ENCODE measurements at places on chromosomes 16 and 17.
A peak's percentile ranks its signal among the peaks of the same experiment; 100 is the strongest.

DNA sequence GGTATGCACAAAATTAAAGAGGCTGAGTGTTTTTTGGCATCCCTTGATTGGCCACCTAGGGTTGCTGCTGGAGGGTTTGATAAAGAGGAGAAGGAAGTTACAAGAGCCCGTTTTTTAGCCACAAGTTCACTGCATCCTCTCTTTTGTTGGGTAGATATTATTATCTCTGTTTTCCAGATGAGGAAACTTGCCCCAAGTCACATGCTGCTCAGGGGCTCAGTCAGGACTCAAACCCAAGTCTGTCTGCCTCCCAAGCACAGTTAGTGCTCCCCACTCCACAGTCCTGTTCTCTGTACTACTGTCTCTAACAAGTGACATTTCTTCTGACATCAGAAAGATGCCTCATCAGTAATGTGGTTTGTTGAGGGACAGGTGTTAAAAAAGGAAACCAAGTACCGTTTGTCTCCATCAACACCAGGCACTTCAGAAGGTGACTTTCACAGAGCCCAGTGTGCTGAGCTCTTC, 1.4 kb downstream of the NT5M start:
- no peak for DNase-seq

DNA sequence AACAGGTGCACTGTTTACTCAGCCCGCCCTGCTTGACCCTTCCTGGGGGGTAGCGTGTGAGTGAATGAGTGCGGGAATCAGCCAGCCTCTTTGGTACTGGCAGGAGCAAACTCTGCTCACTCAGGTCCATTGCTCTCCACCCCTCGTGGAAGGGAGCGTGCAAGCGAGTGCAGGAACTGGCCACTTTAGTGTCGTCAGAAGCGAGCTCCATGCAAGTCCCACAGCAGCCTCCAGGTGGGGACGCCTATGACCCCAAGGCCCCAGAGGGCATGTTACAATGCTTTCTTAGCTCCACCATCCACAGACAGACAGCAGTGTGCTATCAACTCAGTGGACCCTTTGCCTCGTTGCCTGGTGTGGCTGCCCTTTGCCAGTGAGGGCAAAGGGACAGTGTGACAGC, 1025.1 kb upstream of the CDH8 start:
- DNase-seq = no peak

DNA sequence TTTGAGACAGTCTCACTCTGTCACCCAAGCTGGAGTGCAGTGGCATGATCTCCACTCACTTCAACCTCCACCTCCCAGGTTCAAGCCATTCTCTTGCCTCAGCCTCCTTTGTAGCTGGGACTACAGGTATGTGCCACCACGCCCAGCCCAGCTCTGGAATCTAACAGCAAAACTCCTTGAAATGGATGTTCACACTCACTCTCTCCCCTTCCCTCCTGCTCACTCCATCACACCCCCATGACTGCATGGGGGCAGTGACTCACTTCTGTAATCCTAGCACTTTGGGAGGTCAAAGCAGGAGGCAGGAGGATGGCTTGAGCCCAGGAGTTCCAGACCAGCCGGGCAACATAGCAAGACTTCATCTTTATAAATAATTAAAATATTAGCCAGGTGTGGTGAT, 11.1 kb upstream of the TFAP4 start:
- peak; percentile 46 for DNase-seq

GRCh38 chr17:76327696-76328095, 19.6 kb upstream of the QRICH2 start:
- no peak for DNase-seq

DNA sequence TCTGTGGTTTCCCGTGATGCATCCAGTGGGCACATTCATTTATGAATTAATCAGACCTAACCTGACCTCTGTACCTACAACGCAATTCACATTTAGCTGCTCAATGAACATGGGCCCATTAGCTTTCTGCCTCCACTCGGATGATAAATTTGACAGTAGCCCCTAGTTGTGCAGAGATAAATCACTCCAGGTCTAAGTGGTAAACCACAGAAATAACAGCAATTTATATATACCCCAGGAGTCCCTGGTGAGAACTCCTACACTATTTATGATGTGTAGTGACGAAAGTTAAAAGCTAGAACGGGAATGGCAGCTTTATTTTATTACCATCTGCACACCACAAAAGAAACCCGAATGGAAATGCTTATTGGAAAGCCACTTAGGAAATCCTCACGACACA, 371.5 kb downstream of the HAPSTR1 start:
- DNase-seq = no peak

DNA sequence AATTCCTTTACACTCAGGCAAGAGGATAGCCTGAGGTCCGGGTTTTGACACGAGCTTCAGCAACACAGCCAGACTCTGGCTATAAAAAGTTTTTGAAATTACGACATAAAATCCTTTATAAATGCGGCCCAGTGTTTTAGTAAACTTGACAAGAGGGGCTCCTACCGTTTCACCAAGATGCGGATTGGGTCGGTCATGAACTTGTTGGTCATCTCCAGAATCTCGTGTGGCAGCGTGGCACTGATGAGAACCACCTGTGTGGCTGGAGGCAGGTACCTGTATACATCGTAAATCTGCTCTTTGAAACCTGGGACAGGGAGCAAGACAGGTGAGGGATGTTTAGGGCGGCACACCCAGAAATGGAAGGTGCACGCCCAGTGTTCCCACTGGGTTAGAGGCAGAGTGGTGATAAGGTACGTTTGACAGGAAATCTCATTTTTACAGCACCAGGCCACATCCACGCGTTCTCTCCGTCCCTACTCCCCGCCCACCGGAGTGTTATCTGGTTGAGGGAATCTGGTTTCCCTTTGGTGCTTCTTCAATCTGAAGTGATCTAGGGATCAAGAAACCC, 8.0 kb downstream of the EIF4A3 start:
- no peak for DNase-seq

DNA sequence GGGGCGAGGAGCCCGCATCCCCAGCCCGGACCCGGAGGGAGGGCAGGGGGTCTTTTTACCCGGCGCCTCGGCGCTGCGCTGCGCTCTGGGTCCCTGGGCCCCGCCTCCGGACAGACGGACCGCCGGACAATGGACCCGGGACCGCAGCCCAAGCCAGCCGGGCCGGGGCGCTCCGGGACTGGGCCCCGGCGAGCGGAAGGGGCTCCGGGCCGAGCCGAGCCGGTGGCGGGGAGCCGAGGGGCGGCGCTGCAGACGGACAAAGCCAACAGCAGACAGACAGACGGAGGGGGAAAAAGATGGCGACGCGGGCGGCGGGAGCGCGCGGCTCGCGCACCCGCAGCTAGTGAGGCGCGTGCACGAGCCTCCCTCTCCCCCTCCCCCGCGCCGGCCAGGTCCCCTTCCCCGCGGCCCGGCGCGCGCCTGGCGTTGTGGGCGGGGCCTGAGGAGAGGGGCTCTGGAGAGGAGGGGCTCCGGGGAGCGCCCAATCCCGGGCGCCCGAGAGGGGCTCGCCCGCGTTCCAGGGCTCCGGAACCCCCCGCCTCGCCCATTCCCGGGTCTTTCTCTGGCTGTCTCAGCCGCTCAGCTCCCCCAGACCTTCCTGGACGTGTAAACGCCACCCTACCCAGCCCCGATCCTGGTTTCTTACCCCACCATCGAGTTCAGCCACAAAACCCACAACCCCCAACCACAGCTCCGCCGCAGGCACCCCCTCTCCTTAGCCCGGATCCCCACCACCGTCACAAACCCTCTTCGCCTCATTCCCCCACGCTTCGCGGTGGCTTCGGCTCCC, at the start of gene ZNF821:
ZNF821 (minus strand) TSS at position 334 of the 790 bp plus-strand sequence. CDS start 4,236 bp downstream, outside the sequence.
- DNase-seq = peak; percentile 65

DNA sequence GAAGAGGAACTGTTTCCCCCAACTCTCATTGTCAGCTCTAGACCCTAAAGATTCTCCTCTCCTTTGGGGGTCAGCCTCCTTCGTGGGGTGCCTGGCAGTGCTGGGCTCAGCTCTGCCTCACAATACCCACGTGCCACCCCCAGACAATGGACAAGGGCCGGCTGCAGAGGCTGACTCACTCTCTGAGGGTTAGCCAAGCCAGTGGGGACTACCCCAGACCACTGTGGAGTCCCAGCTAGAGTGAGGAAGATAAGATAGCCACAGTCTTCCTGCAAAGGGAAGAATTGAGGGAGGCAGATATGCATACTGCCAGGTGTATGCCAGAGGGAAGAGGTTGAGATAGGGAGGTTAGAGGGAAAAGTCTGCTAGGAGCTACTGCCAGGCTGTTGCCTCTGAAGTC, 13.5 kb upstream of the MTMR4 start:
- peak; percentile 66 for DNase-seq

GRCh38 chr17:7688808-7689316, 585 bp downstream of the WRAP53 start:
- DNase-seq = no peak

DNA sequence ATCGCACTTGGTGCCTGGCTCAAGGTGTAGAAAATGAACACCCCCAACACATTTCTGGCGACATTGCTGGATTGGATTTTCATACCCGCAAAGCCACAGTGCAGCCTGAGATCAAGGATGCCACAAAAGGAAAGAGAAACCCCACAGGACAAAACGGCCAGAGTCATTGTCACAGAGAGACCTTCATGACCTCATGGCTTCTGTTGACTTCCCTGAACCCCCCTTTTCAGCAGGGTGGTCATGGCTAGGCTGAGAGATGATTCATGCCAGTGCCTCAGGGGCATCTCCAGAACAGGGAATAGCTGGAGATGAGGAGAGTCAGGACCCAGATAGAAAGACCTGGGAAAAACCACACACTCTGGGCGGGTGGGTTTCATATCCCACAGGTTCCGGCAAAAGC, 122.0 kb downstream of the C16orf95 start:
- DNase-seq = no peak

- DNase-seq = no peak
Observed at GRCh38 chr17:78953356-78954350, 26.1 kb downstream of the LGALS3BP start.

DNA sequence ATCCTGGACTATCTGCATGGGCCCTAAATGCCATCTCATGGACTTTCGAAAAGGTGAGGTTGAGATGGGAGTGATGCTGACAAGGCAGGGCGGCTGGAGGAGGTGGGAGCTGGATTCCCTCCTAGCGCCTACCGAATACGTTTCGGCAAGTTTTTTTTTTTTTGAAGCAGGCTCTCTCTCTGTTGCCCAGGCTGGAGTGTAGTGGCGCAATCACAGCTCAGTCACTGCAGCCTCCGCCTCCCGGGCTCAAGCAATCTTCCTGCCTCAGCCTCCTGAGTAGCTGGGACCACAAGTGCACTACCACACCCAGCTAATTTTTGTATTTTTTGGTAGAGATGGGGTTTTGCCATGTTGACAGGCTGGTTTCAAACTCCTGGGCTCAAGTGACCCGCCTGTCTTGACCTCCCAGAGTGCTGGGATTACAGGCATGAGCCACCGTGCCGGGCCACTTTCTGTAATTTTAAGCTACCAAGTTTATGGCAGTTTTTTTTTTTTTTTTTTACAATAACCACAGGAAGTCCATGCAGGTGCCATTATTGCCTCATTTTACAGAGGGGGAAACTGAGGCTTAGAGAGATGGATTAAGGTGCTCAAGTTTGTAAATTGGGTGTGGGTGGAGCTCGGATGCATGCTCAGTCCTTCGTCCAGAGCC, 246.4 kb downstream of the PRKCA start:
- peak; percentile 71 for DNase-seq

DNA sequence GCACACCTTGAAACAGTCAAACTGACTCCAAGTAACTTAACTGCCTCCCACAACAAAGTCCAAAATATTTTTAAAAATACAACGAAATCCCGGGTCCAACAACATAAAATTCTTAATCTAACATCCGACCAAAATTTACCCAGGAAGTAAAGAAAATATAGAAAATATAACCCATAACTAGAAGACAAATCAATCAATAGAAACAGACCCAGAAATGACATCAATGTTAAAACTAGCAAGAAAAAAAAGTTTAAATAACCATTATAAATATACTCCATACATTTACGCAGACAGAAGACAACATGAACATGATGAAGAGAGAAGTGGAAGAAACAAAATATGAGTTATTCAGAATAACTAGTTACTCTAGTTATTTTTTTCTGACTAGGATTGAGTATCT, 3.7 kb downstream of the ZNF597 start:
- DNase-seq = no peak

DNA sequence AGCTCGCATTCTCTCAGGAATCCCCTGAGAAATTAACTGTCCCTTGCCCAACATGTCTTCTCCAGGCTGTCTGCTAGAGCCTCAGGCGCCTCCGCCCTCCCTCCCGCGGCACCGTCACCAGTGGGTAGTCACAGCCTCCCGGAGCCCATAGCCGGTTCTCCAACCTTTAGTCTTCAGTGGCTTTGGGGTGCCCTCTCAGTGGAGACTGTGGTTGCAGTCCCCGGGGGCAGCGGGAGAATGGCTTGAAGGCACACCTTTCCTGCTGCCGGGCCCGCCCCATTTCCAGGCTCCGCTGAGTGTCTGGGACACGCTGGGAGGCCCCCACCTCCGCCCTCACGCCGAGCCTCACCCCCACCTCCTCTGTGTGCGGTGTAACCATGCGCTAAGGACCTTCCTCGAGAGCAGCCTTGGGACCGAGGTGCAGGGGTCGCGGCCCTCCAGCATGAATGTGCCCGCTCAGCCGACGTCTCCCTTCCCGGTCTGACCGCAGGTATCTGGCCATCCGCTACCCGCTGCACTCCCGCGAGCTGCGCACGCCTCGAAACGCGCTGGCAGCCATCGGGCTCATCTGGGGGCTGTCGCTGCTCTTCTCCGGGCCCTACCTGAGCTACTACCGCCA, 1.7 kb downstream of the GALR2 start:
- DNase-seq = no peak

DNA sequence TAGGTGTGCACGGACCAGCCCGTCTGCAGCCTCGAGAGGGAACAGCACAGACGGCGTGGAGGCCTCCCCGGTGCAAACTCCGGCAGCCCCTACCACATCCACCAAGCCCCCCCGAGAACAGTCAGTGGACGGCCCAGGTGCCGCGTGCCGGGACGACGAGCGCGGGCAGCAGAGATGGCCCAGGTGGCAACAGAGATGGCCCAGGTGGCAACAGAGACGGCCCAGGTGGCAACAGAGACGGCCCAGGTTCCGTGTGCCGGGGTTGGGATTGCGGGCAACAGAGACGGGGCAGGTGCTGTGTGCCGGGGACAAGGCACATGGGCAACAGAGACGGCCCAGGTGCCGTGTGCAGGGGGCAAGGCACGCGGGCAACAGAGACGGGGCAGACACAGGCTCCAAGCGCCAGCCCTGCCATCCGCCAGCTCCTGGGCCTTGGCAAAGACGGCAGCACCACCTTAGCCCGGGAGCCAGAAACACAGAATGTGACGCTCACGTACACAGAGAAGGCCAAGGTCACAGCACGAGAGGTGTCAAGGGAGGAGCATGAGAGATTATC, 31.1 kb downstream of the RPH3AL start:
- no peak for DNase-seq

DNA sequence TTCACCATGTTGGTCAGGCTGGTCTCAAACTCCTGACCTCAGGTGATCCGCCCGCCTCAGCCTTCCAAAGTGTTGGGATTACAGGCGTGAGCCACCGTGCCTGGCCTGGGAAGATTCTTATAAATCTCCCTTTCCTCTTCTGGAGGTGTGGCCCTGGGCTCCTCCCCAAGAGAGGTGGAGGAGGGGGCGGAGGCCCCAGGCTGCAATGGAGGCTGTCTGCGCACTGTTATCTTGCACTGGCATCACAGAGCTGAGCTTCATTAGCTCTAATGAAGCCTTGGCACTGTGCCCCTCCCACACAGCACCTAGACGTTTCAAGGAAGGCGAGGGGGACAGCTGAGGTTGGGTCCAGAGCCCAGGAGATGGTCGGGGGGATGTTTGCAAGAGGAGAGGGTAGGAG, 7.5 kb downstream of the ARHGAP23 start:
- DNase-seq = no peak

GRCh38 chr17:8345052-8345690, 5.5 kb downstream of the ODF4 start:
- no peak for DNase-seq

GRCh38 chr17:14144508-14144907, 75.2 kb downstream of the COX10 start:
- no peak for DNase-seq

GRCh38 chr16:49749816-49750215, 106.1 kb downstream of the ZNF423 start:
- DNase-seq = no peak

All from iris pigment epithelial cell (primary cell).